ENCODE measurements at places on chromosomes 7 and 10. TPM values are rescaled to one million over a fixed set of nuclear protein-coding genes. Genes with fewer than 3 reads are reported as not detected.

The ADGRA1 gene
- total RNA-seq = 0.41 TPM

The FAM25G gene
- not detected for total RNA-seq

The RNF32 gene
- total RNA-seq = 1.4 TPM

The TEX36 gene
- not detected for total RNA-seq

The ZNF488 gene
- total RNA-seq = 3.2 TPM

The GIMAP7 gene
- total RNA-seq = not detected

The UCN3 gene
- not detected for total RNA-seq

The SPDYE2B gene
- total RNA-seq = not detected

The LOXL4 gene
- total RNA-seq = 1.7 TPM

The TRIL gene
- total RNA-seq = 61.5 TPM

- no peak for DNase-seq
These were observed 7.8 kb upstream of the PARP12 start for GRCh38 chr7:140070546-140070945.

DNA sequence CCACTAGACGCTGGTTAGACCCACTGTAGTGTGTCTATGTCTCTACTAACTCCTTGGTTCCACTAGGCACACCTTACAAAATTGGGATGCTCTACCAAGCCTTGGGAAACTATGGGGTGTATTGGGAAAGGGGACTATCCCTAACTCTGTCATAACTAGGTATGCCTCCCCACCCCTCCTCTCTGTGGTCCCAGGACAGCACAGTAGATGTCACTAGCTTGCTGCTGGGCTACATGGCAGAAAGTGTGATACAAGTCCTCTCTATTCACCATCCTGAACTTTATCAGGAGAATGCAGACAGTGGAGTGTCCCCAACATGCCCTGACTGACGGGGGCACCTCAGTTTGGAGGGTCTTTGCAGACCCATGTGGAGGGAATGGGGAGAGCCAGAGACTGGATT is 30.3 kb upstream of the TMEM273 start:
- DNase-seq = no peak

DNA sequence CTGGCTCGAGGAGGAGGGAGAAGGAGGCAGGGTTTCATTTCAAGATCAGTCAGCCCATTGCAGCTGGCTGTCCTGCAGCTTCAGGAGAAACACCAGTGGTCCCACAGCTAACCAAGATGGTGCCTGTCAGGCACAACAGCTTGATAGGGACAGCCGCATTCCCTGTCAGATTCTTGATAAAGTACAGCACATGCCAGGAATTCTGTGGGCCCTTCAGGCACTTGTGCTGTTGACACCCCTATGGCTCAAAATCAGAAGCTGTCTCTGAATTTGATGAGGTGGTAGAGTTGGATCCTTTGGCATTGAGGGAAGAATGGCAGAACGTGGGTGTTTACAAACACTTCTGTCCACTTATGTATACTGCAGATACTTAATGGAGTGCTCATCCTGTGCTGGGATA is 354.3 kb downstream of the KCNMA1 start:
- DNase-seq = no peak

- no peak for DNase-seq
These were observed 310.1 kb downstream of the TCERG1L start for GRCh38 chr10:131001438-131001837.

- no peak for DNase-seq
These were observed 78.1 kb upstream of the TOMM7 start for GRCh38 chr7:22900784-22901183.

- no peak for DNase-seq
These were observed 68.1 kb downstream of the MTERF1 start for GRCh38 chr7:91812388-91812787.

DNA sequence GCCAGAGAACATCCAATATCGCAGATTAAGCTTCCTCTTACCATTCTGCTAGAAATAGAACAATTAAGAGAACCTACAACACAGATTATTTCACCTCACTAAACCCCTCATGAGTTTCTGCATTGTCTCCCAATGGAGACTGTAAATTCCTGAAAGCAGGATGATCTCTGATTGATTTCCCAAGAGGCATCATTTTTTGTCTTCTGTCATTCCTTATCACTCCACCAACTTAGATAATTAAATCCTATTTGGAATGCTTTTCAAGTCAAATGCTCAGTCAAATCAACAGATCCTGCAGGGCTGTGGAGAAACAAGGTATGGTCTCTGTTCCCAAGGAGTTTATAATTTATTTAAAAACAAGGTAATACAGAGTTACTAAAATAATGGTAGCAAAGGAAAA is 161.5 kb downstream of the MTERF1 start:
- DNase-seq = no peak

GRCh38 chr7:514651-515598 is 4.7 kb downstream of the PDGFA start:
- DNase-seq = no peak

GRCh38 chr10:101569622-101570427 is 18.2 kb downstream of the POLL start:
- DNase-seq = peak; percentile 84

GRCh38 chr7:144048648-144049047 is at the start of gene OR2A5:
Gene OR2A5 (plus strand): TSS chr7:144048948. CDS start chr7:144050402, 1,454 bp downstream.
- DNase-seq = no peak

DNA sequence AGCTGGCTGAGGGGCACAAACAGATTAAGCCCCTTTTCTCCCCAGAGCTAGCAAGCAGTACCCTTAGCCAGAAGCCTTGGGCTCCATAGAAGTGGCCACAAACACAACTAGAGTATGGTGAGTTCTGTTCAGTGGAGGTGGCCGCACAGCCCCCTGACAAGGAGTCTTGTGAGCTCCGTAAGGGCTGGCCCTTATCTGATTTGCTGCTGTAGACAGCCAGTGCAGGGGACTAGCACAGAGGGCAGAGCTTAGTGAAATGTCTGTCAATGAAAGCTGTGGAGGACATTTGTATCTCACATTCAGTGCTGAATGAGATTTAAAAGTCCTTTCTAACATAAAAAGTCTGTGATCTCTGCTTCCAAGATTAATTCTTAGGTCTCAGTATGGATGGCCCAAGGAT is 137.3 kb downstream of the AUTS2 start:
- DNase-seq = no peak

DNA sequence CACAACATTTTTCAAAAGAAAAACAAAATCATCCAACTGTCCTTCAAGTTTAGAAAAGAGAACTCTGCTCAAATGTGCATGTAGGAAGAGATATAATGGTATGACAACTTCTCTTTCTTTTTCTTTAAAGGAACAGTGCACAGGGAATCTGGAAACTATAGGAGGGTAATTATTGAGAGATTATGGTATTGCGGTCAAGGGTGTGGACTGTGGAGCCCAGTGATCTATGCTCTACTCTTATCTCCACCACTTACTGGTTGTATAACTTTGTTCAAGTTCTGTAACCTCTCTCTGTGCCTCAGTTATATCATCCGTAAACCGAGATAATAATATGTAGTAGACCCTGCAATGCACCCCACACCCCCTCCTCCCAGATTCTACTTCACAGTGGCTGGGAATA is 69.8 kb upstream of the PCGF5 start:
- no peak for DNase-seq

- DNase-seq = no peak
These were observed 109.0 kb downstream of the JCAD start for GRCh38 chr10:29950391-29950790.

- no peak for DNase-seq
These were observed 907.6 kb downstream of the KCNMA1 start for GRCh38 chr10:76729841-76730487.

DNA sequence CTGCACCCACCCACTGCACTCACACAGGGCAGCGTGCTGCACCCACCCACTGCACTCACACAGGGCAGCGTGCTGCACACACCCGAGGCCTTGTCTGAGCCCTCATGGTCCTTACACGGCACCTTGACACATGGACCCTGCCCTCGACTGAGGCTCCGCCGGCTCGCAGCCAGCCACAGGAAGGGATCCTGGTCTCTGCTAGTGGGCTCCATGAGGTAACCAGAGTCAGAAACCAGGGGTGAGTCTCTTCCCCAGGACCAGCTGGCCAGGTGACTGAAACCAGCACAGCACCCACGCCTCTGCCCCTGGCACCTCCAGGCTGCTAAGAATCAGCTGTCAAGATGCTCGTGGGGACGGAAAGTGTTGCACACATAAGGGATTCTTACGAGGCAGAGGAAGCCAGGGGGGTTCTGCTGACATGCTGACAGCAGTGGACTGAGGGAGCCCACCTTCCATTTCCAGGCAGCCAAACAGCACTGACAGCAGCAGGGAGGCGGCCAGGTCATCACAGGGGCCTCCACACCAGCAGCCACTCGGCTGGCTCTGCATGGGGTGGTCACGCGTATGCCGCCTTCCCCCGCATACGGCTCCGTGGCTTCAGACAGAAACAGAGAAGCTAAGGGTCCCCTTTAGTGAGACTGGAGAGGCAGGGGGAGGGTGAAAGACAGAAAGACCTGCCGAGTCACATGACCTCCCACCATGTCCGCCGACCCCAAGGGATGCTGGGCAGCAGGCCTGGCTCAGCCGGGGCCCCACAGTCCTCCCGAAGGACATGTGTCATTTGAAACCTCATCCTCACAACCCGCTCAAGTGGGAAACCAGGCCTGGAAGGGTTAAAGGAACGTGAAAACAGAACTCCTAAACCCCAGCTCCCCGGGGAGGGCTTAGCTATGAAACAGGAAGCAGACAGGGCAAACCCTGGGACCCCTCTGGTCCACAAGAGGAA is 34.2 kb downstream of the GPER1 start:
- DNase-seq = no peak

DNA sequence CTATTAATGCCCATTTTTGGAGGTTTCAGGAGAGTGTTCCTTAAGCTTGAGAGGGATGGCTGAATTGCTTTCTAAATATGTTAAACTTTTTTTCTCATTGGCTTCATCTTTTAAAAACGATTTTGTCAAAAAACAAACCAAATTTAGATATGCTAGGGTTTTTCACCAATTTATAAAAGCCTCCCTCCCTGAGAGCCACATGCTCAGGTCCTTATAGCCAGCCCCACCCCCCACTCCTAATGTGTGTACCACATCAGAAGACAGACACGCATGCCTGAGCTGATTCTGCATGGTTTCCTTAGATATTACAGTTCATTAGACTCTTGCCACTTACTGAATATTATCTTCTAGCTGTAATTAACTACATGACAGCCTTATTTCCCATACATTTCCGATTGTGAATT is 2.0 kb downstream of the CUL1 start:
- DNase-seq = no peak

GRCh38 chr10:23692736-23693135 is 253.9 kb downstream of the OTUD1 start:
- no peak for DNase-seq

GRCh38 chr10:18319628-18320027 is 179.4 kb downstream of the CACNB2 start:
- no peak for DNase-seq

- DNase-seq = no peak
These were observed 64.7 kb downstream of the MACC1 start for GRCh38 chr7:20152511-20152910.

DNA sequence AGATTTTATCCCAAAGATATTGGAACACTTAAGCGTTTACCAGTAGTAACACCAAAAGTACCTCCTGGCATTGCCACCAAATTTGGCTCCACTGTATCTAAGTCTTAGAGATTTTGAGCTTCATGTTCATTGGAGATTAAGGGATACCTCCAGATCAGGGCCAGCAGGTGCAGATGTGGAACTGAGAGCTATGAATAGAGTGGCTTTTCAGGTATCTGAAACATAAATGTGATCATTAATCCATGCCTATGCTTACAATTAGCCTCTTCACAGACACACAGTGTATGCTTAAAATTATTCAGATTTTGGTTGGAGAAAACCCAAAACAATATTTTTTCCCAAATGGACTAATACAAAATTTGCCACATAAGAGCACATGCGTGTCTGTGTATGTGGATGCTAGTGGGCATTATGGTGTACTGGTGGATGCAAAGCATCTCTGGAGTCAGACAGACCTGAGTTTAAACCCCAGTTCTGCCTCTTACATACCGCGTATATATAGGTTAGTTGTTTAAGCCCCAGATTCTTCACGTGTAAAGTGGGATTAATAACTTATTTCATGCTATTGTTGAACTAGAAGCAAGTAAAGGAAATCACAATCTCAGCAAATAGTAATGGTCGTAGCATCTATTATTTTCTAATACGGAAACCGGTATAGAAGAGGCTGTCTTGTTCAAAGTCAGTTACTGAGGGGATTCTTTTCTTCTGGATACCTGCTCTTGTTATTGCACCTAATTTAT is 6.8 kb upstream of the LRRC4 start:
- DNase-seq = no peak

All from neural crest cell (in vitro differentiated cells).